Progenitor cell of endocrine pancreas (in vitro differentiated cells): ENCODE measurements at places on chromosomes 7 and 10.

- no peak for DNase-seq
Measured at GRCh38 chr10:52542906-52543305, 228.8 kb downstream of the DKK1 start.

GRCh38 chr10:30774261-30774660 lies 144.7 kb upstream of the LYZL2 start:
- DNase-seq = no peak

GRCh38 chr10:36030516-36030915 lies 388.4 kb upstream of the FZD8 start:
- DNase-seq = no peak

GRCh38 chr7:151851782-151852181 lies 25.1 kb downstream of the PRKAG2 start:
- DNase-seq = no peak

DNA sequence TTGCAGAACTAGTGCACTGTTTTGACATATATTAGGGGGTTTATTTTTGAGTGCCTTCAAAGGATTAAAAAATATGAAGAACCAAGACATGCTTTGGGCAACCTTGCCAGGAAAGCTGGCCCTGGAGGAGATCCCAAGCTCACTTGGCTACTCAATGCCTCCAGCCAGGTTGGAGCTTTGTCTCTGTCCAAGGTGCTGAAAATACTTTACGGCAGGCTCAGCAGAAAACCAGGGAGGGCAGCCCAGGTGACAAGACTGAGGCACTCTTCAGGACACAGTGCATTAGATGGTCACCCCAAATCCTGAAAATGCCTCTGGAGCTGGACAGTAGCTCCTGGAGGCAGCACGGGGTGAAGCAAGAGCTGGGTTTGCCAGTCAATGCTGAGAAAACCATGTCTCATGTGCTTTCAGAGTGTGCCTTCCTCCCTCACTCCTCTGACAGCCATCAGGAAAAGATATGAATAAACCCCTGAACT lies 5.8 kb upstream of the KCNH2 start:
- DNase-seq = peak; percentile 63

DNA sequence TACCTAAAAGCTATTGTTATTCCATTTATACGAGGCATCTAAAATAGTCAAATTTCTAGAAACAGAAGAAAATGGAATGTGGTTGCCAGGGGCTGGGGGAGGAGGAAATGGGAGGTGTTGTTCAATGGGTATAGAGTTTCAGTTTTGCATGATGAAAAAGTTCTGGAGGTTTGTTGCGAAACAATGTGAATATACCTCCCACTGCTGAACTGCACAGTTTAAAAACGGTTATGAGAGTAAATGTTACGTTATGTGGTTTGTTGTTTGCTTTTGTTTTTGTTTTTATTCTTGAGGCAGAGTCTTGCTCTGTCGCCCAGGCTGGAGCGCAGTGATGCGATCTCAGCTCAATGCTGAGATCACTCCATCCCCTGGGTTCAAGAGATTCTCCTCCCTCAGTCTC lies 64.9 kb upstream of the NRBF2 start:
- DNase-seq = no peak

DNA sequence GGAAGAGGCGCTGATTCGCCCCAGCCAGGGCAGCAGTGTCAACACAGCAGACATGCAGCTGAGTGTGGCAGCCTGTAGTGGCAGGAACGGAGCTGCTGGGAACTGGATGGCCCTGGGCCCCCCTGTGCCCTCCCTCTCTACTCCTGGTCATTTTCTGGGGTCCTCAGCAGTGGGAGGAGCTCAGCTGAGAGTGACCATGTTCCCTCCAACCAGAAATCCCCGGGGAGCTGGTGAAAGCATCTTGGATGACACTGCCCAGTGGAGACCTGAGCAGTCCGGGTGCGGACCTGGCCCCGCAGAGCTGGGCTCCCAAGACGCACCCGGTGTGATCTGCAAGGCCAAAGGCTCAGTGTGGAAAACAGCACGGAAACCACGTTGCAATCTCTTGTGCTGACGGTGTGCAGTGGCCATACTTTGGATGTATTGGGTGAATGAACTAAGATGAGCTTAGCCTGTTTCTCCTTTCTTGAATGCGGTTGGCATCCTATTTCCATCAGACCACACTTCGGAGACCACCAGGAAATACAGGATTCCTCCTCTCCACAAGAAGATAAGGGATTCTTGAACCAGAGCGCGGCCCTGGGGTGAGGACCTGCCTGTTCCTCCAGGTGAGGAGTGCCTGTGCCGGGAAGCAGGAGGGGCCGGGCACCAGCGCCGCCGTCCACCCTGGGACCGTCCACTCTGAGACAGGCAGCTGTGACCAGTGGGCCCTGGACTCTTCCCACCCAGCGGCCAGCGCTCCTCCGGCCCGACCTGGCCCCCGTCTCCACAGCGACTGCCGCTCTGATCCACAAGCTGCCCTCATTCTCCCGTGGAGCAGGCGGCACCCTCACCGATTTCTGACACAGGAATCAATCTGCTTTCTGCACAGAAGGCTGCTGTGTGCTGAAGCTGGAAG lies 93.5 kb upstream of the DIP2C start:
- no peak for DNase-seq

DNA sequence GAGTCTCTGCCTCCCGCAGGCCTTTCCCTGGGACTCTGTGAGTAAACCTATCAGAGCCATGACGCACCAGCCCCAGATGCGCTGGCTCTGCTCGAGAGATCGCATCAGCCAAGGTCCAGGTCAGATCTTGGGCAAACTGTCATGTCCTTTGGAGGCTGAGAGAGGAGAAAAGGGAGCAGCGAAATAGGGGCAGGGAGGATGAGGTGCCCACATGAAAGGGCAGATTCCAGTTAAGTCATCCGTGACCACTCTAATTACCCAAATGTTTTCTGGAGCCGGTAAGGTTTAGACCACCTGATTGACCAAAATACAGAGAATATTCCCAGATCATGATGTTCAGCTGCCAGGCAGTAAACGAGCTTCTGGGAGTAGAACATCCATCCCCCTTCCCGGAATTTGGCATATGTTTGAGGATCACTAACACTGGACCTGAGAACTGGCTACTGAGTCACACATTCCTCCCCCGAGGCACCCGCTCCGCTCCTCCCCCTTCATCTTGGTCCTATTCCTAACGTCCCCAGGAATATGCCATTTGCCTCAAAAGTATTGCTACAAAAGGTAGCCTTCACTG lies 88.0 kb downstream of the FGFR2 start:
- DNase-seq = no peak
